ENCODE measurements at places on chromosomes 6 and 20. TPM values are rescaled to one million over a fixed set of nuclear protein-coding genes. Genes with fewer than 3 reads are reported as not detected.

DNA sequence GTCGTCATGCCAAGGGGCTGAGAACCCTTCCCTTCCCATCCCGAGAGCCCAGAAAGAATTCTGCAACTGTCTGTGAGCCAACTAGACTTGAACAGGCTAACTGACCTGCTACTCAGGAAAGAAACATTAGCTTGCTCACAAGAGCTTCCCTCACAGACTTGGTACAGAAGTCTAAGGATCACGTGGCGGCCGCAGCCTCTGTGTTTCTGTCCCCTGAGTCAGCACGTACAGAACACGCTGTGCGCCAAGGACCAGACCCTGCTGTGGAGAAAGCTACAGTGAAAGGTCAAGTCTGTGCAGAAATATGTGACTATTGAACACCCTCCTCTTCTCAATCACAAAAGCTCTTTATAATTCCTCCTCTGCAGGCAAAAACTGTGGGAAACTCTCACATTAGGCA is 151.3 kb upstream of the QKI start:
- DNase-seq = no peak
- peaks cover 9% of the 10 kb centered on the region for H3K4me1 ChIP-seq
- no peaks in the 10 kb centered on the region for H3K27me3 ChIP-seq
- no peak overlapping the region for H3K27ac ChIP-seq
- no peak overlapping the region for H3K4me3 ChIP-seq

DNA sequence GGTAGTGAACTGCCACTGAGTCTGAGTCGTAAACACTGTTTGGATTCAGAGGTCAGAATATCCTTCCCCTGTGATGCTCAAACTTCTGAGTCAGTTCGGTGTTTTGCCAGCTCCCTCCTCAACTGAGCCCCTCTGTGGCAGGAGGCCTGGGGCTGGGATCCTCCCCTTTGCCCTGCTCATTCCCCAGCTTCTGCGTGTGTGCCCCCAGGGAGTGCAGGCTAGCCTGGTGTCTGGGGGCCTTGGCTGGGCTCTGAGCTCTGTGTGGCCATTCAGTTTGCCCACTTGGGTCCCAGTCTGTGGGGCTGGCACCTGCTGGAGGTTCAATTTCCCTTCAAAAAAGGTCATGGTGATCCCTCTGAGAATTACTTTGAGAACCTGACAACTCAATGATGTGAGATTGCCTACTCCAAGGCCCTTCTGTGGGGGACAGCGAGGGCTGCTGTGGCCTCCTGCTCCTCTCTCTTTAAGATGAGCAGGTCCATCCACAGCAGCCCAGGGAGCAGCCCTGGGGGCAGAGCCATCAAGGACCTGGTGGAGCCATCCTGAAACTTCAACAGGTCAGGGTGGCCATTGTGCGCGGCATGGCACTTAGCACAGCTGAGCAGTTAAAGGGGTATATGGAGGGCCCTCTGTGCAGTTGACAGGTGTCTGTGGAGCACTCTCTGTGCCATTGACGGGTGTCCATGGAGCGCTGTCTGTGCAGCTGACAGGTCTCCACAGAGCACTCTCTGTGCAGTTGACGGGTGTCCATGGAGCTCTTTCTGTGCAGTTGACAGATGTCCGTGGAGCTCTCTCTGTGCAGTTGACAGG is 147.2 kb downstream of the SYCP2 start:
- DNase-seq = no peak
- H3K36me3 ChIP-seq = no peaks in the 10 kb centered on the region
- H3K27ac ChIP-seq = no peak overlapping the region
- H3K4me3 ChIP-seq = no peak overlapping the region
- peaks cover 19% of the 10 kb centered on the region for H3K27me3 ChIP-seq

- no peak overlapping the region for H3K27ac ChIP-seq
- no peaks in the 10 kb centered on the region for H3K36me3 ChIP-seq
- no peak for DNase-seq
- H3K4me3 ChIP-seq = no peak overlapping the region
- peaks cover 47% of the 10 kb centered on the region for H3K4me1 ChIP-seq
Observed at GRCh38 chr20:50425076-50425475, 85.1 kb upstream of the PTPN1 start.

ERVFRD-1 gene
- not detected for total RNA-seq

Data from PC-9 (cell line).